ENCODE measurements at places on chromosomes 5 and 9.

- DNase-seq = no peak
Measured at GRCh38 chr5:65938256-65938655, 11.9 kb downstream of the ERBIN start.

GRCh38 chr5:79157305-79157704, 45.7 kb downstream of the BHMT start:
- DNase-seq = no peak

DNA sequence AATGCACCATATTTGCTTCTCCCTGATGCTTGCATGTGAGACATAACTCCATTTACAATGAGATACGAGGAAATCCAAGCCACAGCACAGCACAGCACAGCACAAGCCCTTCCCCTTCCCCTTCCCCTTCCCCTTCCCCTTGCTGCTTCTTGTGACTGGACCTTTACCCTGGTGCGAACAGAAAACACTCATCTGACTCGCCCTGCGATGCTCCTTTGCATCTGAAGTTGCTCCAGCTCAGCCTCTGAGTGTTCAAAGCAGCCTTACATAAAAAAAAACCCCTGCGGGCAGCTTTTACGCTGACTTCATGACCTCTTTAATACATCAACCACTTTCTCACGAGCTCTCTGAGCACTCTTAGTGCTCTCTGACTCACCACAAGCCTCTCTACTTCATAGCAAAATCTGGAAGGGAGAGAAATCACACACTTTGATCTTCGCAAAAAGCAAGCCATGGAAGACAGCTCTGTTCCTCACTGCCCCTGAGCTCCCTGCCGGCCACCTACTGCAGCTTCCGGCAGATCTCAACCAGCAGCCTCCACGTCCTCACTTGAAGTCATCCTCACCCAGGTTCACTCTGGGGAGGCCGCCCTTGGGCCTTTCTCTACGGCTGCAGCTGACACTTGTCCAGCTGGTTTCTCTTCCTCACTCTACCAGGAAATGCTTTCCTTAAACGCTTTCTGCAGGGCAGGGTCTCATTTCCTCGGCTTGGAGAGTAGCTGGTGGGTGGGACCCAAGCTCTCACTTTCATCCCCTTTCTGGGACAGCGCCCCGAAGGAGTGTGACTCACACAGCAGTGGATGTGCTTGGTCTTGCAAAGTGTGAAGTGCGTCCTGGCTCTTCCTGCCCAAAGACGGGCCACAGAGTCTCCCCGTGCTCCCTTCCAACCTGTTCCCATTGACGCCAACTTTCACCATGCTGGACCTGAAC, 5.3 kb downstream of the SLC34A1 start:
- no peak for DNase-seq

DNA sequence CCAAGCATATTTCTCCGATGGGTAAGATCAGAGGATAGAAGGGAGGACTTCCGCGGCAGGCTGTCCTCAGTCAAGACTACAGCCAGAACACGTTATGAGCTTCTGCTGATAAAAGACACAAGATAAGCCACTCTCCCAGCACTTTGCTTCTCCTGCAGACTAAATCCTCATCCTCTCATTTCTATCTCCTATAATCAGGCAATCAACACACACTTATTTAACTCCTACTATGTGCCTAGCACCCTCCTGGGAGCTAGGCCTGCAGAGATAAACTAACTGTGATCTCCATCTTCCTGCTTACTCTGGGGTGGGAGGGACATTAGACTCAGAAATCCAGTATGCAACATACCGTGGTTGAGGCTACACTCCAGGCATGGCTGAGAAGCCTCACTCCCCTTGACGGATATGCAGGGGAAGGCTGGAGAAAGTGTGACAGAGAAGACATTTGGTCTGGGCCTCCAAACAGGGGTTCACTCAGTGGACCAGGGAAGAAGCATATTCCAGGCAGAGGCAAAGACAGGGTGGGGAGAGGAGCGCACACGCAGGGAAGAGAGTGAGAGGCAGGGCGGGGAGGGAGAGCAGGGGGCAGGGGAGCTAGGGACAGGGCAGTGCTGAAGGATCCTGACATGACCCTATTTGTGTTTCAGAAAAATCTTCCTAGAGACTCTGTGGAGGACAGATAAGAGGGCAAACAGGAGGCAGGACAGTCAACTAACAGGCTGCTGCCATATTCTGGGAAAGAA, 274.1 kb downstream of the DENND1A start:
- DNase-seq = no peak

DNA sequence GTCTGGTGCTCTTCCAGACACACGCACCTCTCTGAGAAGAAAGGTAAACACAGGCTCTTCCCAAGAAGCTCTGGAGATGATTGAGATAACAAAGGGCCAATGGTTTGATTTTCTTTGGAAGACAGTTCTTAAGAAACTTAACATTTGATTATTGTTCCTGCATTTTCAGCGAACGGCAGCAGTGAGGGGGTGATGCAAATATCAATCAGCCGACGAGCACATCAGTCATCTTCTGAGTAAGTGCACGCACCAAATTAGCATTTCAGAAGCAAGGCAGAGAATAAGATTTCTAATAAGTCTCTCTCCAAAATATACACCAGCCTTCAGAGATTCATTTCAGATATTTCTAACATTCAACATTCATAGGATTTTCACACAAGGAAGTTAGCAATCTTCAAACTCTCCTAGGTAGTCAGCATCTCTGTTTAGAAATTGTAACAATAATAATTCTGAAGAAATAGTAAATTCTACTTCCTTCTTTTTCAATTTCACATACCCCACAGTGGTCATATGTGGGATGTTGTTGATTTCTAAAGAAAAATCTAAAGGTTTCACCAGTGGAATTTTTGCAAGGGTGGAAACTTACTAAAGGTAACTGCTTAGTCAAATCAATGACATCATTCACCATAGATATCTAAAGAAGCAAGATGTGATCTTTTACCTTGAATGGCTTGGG, 250.3 kb downstream of the SEC61B start:
- DNase-seq = no peak

All from posterior cingulate gyrus (tissue), 11 donors.